Amniotic stem cell (primary cell): ENCODE measurements at places on chromosomes 2 and 18.
A peak's percentile ranks its signal among the peaks of the same experiment; 100 is the strongest.

DNA sequence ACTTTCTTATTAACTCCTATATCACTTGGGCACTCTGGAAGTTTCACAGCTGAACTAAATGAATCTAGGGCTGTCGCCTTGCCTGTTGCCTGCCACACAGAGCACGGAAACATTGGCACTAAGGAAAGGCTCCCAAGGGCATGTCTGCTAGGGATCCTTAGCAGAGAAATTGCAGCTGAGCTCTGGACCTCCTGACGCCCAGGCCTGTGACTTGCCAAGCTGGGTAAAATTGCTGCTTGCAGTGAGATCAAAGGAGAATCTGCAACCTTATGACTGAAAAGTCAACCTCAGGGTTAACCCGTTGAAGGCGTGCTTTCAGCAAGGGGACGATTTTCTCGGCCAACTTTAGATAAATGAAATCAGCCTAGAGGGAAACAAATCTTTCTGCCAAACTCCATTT lies 189.8 kb downstream of the NCK2 start:
- no peak for DNase-seq

GRCh38 chr2:26302846-26303245 lies 43.1 kb upstream of the SELENOI start:
- DNase-seq, result no peak

- no peak for DNase-seq
These were observed 26.0 kb upstream of the EFEMP1 start for GRCh38 chr2:55949613-55950012.

- DNase-seq, result peak; percentile 56
These were observed 54.1 kb upstream of the KLF7 start for GRCh38 chr2:207219676-207220501.

DNA sequence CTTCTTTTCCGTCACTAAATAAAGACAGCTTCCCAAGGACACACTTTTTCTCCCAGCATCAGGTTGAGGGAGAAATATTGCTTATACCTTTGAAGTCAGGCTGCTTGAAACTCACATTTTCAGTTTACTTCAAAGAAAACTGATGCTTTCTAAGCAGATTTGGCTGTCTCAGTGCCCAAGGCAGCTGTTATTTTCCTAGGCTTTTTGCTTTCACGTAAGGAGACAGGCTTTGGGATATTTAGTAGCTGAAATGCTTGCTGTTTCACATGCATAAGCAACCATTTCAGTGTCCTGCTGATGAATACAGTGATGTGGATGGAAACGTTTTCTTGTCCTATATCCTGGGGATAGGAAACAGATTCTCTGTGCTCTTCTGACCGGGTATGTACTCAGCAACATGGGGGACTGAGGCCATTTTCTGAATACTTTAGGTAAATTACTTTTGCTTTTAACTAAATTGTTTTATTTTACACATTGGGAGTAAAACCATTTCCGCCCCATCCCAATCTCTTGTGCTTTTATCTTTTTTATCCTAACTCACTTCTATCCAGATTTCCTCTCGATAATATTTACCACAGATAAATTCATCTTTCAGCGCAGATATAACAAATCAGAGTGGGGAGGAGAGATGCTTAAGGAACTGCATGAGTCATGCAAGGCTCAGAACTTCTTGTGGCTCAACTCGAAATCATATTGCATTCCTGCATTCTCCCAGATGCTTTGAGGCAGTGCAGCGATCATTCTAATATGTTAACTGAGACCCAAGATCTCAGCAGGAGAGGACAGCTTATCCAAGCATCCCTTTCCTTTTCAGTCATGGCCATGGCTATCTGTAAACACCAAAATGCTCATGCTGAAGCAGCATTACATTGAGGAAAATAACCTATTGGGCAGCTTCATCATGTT lies 22.2 kb downstream of the GALR1 start:
- no peak for DNase-seq

DNA sequence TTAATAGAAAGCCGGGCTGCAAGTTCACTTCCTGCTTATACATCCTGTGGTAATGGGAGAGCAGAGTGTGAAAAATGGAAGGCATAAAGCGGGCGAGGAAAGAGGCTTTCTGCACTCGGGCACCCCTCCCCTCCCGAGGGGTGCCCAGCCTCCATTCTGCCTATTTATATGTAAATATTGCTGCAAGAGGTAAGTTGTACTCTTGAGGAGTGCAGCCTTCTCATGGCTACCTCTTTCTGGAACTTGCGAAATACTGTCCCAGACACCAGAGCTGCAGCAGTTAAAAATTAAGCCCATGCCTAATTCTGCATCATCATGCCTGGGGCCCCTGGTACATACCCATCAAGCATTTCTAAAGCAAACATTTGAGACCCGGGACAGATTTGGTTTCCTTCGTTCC lies 156.0 kb downstream of the GBX2 start:
- no peak for DNase-seq

DNA sequence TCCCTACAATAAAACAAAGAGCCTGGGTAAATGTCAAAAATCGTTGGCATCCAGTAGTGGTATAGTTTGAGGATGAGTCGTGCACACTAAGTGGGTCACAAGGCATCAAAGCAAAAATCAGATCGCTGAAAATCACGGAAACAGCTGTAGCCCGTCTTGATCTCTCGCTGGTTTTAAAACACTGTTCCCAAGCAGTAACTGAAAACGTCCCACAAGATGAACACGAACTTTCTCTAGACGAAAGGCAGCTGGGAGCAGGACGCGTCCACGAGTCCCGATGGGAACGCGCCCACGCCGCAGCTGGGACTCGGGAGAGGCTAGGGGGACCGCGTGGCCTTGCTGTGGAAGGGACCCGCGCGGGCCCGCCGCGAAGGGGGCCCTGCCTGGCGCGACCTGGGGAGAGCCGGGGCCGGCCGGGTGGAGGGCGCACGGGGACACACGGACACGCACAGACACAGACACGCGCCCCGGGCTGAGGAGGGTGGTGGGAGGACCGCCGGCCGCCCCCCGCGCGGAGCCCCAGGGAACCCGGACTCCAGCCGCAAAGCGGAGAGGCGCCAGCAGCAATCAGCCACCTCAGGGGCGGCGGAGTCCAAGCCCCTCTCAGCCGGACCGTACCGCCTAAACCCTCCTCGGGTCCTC lies 651 bp downstream of the STK17B start:
- DNase-seq, result peak; percentile 46

- DNase-seq, result peak; percentile 23
These were observed 3.3 kb upstream of the NETO1 start for GRCh38 chr18:72871091-72871490.

- DNase-seq, result no peak
These were observed 23.4 kb downstream of the CROCC2 start for GRCh38 chr2:240929364-240930095.

- no peak for DNase-seq
These were observed 113.6 kb downstream of the GCA start for GRCh38 chr2:162457490-162457889.

DNA sequence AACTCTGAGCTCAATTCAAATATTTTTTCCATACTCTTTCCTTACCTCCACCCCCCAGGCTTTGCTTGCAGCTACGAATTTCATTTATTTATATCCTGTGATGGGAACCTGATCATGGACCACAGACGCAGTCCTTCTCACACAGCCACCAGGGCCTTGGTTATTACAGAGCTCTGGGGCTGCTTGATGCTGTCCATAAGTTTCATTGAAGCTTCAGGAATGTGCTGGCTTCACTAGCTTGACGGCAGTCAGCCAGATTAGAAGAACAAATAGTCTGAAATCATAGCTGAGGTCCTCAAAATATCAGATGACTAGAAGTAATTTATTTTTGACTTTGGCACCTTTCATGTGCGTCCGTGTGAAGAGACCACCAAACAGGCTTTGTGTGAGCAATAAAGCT lies 104.9 kb downstream of the VWA3B start:
- DNase-seq, result no peak

- DNase-seq, result no peak
These were observed 748.8 kb downstream of the NR4A2 start for GRCh38 chr2:155583674-155584195.

- DNase-seq, result no peak
These were observed 25.2 kb upstream of the GPR55 start for GRCh38 chr2:230949966-230950873.

GRCh38 chr2:207239754-207240494 lies 74.2 kb upstream of the KLF7 start:
- no peak for DNase-seq

DNA sequence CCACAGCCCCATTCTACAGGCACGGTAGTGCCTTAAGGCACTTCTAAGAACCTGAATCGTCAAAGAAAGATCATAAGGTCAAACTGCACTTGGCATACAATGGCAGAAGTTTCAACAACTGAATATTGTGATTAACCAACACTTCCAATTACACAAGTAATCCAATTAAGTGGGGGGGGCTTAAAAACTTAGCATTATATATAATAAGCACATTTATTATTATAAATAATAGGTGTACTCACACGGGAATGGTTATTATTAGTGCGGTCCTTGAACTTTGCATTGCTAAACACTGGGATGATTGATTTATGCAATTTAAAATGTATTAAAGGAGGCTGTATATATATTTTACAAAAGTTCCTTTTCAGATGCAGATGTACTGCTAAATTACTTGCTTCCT lies 7.6 kb downstream of the APCDD1 start:
- DNase-seq, result no peak

DNA sequence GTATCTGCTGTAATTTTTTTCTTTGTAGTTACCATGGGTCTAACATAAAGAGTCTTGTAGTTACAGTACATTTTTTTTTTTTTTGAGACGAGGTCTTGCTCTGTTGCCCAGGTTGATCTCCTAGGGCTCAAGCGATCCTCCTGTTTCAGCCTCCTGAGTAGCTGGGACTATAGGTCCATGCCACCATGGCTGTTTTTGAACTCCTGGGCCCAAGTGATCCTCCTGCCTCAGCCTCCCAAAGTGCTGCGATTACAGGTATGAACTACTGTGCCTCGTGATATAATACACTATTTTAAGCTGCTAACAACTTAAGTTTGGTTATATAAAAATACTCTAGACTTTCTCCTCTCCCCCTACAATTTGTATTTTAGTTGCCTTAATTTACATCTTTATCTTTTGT lies 46.3 kb downstream of the ASB1 start:
- DNase-seq, result no peak

DNA sequence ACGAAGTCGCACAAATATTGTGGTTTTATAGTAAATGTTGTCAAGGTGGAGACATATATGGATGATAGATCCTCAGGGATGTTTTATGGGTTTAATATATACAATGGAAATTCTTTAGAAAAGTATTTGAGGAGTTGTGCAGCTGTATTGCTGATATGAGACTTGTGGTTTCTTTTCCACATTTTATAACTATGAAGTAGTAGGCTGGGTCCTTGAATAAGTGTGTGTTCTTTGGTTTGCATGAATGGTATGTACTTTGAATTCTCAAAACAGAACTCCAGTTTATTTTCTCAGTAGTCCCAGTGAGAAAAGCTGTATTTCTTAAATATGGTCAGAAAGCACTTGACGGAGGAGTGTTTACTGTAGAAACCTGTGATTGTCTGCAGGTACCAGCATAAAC lies 42.4 kb downstream of the PLCL1 start:
- DNase-seq, result no peak

GRCh38 chr2:182933629-182934028 lies 67.2 kb upstream of the FRZB start:
- no peak for DNase-seq

GRCh38 chr2:55010149-55010591 lies 40.1 kb downstream of the RTN4 start:
- no peak for DNase-seq

DNA sequence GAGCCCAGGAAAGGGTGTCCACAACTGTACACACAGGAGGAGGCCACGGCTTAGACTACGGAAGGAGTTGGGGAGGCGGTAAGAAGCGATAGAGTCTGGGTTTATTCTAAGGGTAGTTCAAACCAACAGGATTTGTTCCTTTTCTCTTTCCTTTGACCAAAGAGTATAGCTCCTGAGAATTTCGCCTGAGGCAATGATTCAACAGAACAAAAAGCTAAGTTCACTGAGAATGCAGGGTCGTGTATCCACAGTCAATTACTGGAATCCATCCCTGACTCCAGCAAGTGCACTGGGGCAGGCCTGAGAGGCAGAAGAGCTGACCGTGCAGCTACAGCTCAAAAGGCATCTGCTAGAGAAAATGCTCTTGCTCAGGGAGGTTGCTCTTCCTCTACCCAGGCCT lies 140.9 kb downstream of the TFCP2L1 start:
- no peak for DNase-seq

DNA sequence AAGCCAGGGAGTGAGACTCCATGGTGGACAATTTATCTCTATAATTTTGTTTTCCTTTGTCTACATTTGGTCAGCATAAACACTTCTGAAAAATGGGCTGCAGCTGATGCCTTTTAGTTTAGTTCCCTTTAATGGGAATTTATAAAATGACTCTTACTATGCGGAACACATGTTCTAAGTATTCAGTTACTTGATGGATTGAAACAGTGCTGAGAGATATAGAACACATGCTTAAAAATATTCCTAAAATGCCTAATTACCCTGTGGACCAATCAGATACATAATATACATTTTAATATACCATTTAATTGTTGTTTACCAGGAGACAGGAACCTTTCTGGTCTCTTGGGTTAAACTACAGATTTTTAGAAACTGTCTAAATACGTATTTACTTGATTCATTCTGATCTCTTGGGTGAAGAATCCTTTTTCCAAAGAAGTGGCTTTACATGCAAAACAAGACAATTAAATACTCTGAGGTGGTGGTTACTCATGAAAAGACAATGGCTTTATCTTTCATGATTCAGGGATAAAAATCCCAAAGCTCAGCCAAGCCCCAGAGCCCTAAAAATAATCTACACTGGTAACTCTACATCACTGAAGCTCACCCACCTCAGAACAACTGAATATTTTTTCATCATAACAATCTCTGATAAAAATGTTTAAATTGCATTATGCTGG lies 128.1 kb upstream of the SERTAD2 start:
- DNase-seq, result no peak

- no peak for DNase-seq
These were observed 17.2 kb downstream of the THOC1 start for GRCh38 chr18:250685-251084.

- no peak for DNase-seq
These were observed 228.7 kb downstream of the PID1 start for GRCh38 chr2:229042349-229042748.

DNA sequence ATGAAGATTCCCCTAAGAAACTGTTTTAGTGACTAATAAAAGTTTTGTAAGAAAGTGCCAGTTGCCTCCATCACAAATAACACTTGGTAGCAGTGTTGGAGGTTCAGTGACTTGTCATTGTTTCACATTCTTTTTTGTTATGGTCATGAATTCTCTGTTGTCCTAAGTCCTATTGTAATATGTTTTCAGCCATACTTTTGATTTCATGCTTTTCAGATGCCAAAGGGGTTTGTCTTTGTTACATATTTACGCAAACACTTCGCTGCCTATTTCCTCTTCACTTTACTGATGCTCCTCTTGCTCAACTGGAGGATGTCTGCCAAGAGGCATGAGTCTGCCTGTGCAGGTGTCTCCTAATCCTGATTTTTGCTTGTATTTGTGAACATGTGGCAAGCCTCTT lies 66.6 kb downstream of the PHLPP1 start:
- peak; percentile 33 for DNase-seq

- no peak for DNase-seq
These were observed 276.5 kb downstream of the NBAS start for GRCh38 chr2:15284614-15285013.

- no peak for DNase-seq
These were observed 493.8 kb upstream of the NRP2 start for GRCh38 chr2:205188239-205189138.

GRCh38 chr2:19738707-19739106 lies 163.1 kb downstream of the TTC32 start:
- no peak for DNase-seq
